ENCODE measurements at places on chromosomes 12 and 14. TPM values are rescaled to one million over a fixed set of nuclear protein-coding genes. Genes with fewer than 3 reads are reported as not detected.

OR5AU1 gene
- not detected for total RNA-seq

NRL gene
- 4.8 TPM for total RNA-seq

ZBTB42 gene
- 8.4 TPM for total RNA-seq

VAMP1 gene
- total RNA-seq, result 4.8 TPM

RAB21 gene
- 28.5 TPM for total RNA-seq

SLC38A6 gene
- total RNA-seq, result 16.2 TPM

MSRB3 gene
- 17.8 TPM for total RNA-seq

ALG10 gene
- 14.4 TPM for total RNA-seq

NKX2-1 gene
- not detected for total RNA-seq

ADIPOR2 gene
- 28.7 TPM for total RNA-seq

ASIC1 gene
- 0.75 TPM for total RNA-seq

KRT3 gene
- not detected for total RNA-seq

TAS2R42 gene
- total RNA-seq, result not detected

SERPINA9 gene
- total RNA-seq, result not detected

TAS2R8 gene
- total RNA-seq, result not detected
